ENCODE measurements at places on chromosomes 13 and 19. TPM values are rescaled to one million over a fixed set of nuclear protein-coding genes. Genes with fewer than 3 reads are reported as not detected.

The KCNN1 gene
- not detected for total RNA-seq

GRCh38 chr19:23203841-23204344 is 46.3 kb downstream of the ZNF724 start:
- no peak overlapping the region for H3K4me3 ChIP-seq
- no peaks in the 10 kb centered on the region for H3K4me1 ChIP-seq
- H3K36me3 ChIP-seq, result no peaks in the 10 kb centered on the region

GRCh38 chr19:16361254-16361653 is 36.6 kb downstream of the KLF2 start:
- no peaks in the 10 kb centered on the region for H3K27me3 ChIP-seq
- peaks cover 55% of the 10 kb centered on the region for H3K36me3 ChIP-seq
- H3K4me3 ChIP-seq, result peak overlapping the region; percentile 23
- DNase-seq, result no peak

- H3K27ac ChIP-seq, result peak overlapping the region; percentile 70
- H3K4me3 ChIP-seq, result no peak overlapping the region
- peaks cover 21% of the 10 kb centered on the region for H3K4me1 ChIP-seq
- peaks cover 59% of the 10 kb centered on the region for H3K36me3 ChIP-seq
- no peaks in the 10 kb centered on the region for H3K27me3 ChIP-seq
Measured at GRCh38 chr19:15358918-15359317, 20.7 kb downstream of the AKAP8 start.

- no peak overlapping the region for H3K4me3 ChIP-seq
- no peak for DNase-seq
- no peaks in the 10 kb centered on the region for H3K36me3 ChIP-seq
- H3K27me3 ChIP-seq, result peaks cover 67% of the 10 kb centered on the region
- H3K27ac ChIP-seq, result no peak overlapping the region
- peaks cover 8% of the 10 kb centered on the region for H3K4me1 ChIP-seq
Measured at GRCh38 chr19:39197808-39198207, 1.0 kb downstream of the NCCRP1 start.

GRCh38 chr13:71067165-71067815 is 799.7 kb downstream of the DACH1 start:
- no peak overlapping the region for H3K4me3 ChIP-seq
- H3K27ac ChIP-seq, result no peak overlapping the region
- H3K4me1 ChIP-seq, result no peaks in the 10 kb centered on the region
- no peaks in the 10 kb centered on the region for H3K27me3 ChIP-seq

All from activated CD4-positive, alpha-beta memory T cell treated with anti-CD3 and anti-CD28 coated beads, Interleukin-2, amount 10 ng/mL, durations not matched to agents 7 days and 5 days (primary cell).